ENCODE measurements at places on chromosomes 2 and 18.

DNA sequence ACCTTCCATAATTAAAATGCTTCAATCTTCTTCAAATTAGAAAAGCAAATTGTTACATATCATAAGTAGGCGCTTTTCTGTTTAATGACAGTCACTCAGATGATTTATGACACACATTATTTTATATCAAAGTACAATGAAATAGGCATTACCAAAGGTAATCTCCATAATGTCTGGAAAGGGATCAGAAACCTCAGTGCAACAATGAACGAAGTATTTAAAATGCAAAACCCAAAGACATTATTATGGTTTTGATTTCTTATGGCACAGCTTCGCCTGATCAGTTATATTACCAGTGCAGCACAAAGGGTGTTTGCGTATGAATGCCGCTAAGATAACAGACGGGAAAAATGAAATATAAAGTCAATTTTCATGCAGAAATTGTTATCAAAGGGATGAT lies 162.2 kb upstream of the MEIS1 start:
- DNase-seq, result no peak

- DNase-seq, result no peak
Measured at GRCh38 chr18:21769206-21769605, 28.6 kb downstream of the MIB1 start.

DNA sequence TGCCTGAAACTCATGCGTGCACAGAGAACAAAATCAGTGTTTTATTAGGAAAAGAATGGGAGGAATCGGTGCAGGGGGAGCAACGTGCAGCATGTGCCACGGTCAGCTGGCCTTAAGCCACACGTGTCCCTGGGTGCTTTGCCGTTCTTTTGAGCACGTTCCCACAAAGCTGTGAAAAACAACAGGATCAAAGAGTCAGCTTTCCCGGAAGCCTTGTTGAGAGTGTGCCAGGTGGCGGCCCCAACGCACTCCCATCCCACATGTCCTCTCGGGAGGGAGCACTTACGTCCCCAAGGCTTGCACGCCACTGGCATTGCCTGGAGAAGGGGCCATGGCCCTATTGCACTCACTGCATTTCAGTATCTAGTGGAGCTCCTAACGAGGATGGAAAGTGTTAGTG lies 511.2 kb downstream of the EIPR1 start:
- no peak for DNase-seq

- no peak for DNase-seq
Measured at GRCh38 chr2:63440612-63441011, 147.7 kb downstream of the WDPCP start.

GRCh38 chr2:23019476-23019875 lies 365.5 kb upstream of the KLHL29 start:
- DNase-seq, result no peak

DNA sequence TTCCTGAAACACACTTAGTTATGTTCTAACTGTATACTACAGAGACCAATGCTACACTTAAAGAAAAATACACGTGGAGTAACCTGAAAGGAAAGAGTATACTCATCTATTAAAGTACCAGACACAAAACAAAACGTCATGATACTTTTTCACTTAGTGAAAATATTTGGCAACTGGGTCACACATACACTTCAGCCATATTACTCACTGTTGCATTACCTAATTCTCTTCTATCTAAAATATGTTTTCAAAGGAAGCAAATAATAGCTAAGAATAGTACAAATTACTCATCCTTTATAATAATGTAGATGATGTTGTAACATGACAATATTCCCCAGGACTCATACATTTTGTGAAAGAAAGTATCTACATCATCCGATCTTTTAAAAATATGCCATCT lies 76.5 kb upstream of the EPB41L3 start:
- no peak for DNase-seq

- DNase-seq, result no peak
Measured at GRCh38 chr2:65620524-65620923, 188.1 kb upstream of the SPRED2 start.

GRCh38 chr18:49494660-49495059 lies 7.6 kb upstream of the C18orf32 start:
- DNase-seq, result no peak

DNA sequence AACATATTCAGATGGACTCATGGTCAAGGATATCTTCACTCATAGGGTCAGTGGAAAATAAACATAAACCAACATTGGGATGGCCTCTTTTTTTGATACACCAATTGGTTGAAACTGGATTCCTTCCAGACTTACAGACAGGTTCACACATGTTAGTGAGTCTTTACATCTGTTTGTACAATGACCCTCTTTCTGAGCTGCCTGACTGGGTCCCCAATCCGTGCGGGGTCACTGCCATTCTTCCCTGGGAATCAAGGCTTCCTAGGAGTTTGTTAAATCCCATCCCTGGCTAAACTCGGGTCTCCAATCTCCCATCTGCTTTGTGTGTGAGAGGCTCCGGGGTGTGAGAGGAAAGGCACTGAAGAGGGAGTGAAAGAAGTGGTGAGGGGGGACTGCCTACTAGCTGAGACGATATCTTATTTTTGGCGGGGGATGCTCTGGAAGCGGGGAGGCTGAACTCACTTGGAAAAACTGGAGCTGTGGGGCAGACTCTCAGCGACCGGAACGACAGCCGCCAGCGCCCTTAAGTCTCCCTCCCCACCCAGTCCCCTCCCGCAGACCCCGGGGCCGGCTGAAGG lies 487 bp downstream of the STARD6 start:
- DNase-seq, result no peak

DNA sequence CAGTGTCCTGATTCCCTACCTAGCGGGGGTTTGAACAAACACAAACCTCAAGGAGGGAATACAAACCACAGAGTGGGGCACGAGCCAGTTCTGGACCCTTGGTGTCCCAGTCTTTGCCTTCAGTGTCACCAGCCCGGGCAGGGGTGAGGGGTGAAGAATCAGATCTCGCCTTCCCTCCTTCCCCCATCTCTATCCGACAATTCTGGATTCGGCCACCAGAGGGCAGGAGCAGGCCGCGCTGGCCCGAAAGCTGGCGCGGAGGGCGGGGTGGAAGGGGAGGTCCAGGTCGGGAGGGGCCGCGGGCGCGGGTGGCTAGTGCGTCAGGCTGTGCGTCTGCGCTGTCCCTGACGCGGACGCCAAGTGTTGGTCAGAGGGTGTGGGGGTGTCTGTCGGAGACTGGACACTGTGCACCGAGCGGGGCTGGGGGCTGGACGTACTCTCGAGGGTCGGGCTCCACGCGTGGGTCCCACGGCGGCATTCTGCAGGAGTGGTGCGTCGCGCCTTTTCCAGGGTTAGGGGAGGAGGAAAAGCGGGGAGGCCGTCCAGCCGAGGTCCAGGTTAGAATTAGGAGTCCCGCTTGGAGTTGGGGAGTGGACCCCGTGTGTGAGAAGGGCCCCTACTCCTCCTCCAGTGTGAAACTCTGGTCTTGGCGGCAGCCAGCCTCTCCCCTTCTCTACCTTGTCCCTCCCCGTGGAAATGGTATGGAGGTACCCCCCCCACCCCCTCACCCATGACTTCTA lies 2.9 kb upstream of the CRYBA2 start:
- DNase-seq, result peak; percentile 52

DNA sequence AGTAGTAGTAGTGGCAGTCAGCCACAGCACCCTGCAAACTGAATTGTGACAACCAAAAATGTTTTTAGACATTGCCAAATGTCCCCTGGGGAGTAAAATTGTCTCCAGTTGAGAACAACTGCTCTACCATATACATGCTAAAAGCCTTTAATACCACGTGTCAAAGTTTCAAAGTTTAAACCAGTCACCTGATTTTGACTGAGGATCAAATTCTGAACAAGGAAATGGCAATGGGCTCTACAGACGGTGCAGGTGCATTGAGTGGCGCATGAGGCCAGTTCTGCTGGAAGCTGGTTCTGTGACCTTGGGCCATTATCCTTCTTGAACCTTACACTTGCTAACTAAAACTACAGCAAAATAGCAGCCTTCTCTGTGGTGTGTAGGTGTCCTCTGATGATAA lies 85.0 kb downstream of the LIPG start:
- DNase-seq, result no peak

- DNase-seq, result no peak
Measured at GRCh38 chr2:159199761-159200465, 86.6 kb downstream of the WDSUB1 start.
